ENCODE measurements at places on chromosomes 5 and 9. TPM values are rescaled to one million over a fixed set of nuclear protein-coding genes. Genes with fewer than 3 reads are reported as not detected.

- no peak for DNase-seq
Observed at GRCh38 chr9:77843076-77843870, 188.3 kb downstream of the GNAQ start.

GRCh38 chr9:26971721-26972120 lies 15.5 kb downstream of the IFT74 start:
- no peak for DNase-seq

GRCh38 chr5:134397196-134397595 lies 14.5 kb downstream of the CDKN2AIPNL start:
- no peak for DNase-seq

DNA sequence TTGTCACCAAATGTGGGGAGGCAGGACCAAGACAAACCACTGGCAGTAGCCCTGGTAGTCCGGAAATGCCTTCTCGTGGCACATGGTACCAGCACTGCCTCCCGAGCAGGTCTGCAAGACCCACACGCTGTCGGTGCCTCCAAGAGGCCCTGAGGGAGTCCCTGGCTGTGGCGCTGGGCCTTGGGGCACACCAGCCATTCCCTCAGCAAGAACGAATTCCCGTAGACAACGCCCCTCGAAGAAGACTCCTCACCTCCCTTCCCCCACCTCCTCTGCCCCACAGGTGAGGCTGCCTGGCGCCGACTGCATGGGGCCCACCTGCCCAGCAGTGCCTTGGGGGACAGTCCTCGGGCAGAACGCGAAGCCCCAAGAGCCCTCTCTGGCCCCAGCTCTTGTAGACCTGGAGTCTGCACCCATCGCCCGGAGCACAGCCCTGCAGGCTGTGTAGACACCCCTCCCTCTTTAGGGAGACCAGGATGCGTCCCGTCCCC lies 56.0 kb downstream of the EXD3 start:
- no peak for DNase-seq

WHRN gene
- 28.2 TPM for total RNA-seq

DNA sequence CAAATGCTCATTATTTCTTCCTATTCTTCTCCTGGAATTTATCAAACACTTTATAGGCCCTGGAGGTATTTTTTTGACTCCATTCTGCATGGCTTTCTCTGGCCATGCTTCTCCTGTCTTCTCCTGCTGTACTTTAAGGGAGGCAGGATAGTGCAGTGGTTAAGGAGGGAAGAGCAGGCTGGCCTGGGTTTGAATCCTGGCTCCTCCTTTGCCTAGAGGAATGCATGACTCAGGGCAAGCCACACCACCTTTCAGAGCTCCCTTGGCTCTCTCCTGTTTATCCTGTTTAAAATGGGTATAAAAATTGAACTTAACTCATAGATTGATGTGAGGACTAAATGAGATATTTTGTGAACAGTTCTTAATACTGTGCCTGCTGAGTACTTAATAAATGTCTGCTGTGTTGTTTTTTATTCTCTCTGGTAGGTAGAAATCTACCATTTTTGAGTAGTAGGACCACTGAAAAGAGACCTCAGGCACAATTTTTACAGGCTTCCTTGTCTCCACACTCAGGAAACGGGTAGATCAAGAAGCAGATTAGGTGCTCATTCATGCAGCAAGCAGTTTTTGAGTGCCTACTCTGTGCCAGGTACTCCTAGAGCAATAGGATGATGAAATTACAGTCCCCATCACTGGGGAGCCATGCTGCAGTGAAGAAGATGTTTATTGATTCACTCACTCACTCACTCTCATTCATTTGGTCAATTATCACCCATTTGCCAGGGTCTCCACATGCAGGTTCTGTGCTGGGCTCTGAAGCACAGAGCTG lies 32.7 kb upstream of the ARAP3 start:
- no peak for DNase-seq
